Cortex of kidney (tissue), 1 donor: ENCODE measurements at places on chromosomes 7 and 10.

DNA sequence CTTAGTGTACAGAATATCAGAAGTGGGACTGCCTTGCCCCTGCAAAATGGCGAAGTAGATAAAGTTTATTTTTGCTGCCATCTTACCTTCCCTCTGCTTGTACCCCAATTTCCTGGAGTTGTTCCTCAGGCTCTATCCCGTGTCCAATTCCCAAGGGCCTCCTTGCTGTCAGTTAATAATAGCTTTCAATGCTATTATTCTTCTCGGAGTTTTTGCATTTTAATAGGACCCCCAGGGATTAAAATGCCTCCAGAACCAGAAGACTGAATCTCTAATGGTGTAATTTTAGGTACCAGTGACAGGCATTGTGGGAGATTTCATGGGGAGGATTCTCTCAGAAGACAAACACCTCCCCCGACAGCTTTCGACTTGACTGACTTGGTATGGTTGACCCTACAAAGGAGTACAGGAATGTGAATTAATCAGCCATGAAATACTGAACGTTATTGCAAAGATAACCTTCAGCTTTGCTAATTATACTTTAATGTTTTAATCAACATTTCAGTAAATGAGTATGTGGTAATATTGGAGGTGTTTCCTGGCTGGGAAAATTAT, 75.2 kb downstream of the ZNF22 start:
- DNase-seq: no peak

GRCh38 chr7:157550300-157551275, 213.8 kb downstream of the DNAJB6 start:
- DNase-seq: no peak

- DNase-seq: no peak
These were observed 116.8 kb downstream of the ARID5B start for GRCh38 chr10:62018131-62018911.

GRCh38 chr10:49114718-49115014, 656 bp downstream of the VSTM4 start:
- no peak for DNase-seq

GRCh38 chr7:24395512-24395911, 111.5 kb downstream of the NPY start:
- no peak for DNase-seq

DNA sequence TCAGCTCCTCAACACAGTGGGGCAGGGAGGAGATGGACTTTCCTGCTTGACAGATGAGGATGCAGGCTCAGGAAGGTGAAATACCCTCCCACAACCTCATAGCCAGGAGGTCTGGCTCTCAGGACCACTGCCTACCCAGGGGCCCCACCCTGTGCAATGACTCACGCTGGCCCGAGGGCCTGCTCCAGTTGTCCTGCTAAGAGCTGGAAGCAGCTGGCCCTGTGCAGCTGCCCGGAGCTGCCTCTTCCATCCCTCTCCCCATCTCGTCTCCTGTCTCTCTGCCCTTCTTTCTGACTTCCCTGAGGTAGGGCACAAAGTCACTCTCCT, 123.9 kb downstream of the ZMIZ1 start:
- no peak for DNase-seq

GRCh38 chr7:150955519-150956394, 22.4 kb downstream of the KCNH2 start:
- no peak for DNase-seq

- no peak for DNase-seq
These were observed 37.7 kb upstream of the MAP3K8 start for GRCh38 chr10:30396293-30396692.

GRCh38 chr10:67666416-67667034, 29.5 kb downstream of the CTNNA3 start:
- no peak for DNase-seq

GRCh38 chr7:110591341-110591740, 499.6 kb upstream of the LRRN3 start:
- no peak for DNase-seq

DNA sequence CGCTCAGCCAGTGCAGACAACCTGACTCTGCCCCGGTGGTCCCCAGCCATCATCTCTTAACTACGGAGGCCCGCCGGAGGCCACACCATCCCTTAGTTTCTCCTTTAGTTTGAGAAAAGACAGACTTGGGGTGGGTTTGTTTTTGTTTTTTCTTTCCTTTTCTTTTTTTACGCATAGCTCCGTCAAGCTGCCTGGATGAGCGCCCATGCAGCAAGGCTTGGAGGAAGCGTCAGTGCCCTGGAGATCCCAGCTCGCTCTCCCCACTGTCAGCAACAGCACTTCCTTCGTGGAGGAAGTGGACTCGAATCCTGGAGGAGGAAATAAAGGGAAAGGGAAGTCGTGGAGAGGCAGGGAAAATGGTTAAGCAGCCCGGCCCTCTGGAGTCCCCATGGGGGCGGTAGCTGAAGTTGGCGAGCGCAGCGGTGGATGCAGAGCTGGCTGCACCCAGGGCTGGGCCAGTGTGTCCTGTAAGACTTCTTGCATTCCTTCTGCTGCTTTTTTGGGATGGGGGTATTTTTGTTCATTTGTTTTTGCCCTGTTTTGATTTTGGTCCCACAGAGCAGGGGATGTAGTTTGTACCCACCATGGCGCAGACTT, 35.9 kb upstream of the GJD4 start:
- DNase-seq: no peak

- no peak for DNase-seq
These were observed 55.1 kb upstream of the KDM7A start for GRCh38 chr7:140231771-140232491.

- DNase-seq: no peak
These were observed 25.9 kb downstream of the TYW1 start for GRCh38 chr7:67022511-67022910.
